T-helper 2 cell treated with Interferon-gamma antibody and Interleukin-4, amounts not matched to agents 5 μg/mL and 100 μg/mL, for 36 hours (primary cell): ENCODE measurements at places on chromosomes 2 and 18.

DNA sequence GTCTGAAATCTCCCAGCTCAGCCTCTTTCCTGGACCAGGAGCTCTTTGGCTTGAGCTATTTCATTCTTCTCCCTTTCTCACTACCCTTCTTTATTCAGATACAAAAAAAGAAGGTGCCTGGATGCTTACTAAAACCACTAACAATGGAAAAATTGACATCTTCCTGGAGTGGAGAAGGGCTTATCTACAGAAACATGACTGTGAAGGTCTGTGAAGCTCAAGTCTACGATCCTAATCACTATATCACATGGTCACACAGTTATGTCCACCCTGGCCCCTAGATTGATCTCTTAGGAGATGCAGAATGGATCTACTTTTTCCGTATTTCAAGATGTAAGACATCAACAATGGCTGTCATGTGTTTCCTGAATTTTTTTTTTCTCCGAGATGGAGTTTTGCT is 5.7 kb upstream of the KRCC1 start:
- no peak for DNase-seq

DNA sequence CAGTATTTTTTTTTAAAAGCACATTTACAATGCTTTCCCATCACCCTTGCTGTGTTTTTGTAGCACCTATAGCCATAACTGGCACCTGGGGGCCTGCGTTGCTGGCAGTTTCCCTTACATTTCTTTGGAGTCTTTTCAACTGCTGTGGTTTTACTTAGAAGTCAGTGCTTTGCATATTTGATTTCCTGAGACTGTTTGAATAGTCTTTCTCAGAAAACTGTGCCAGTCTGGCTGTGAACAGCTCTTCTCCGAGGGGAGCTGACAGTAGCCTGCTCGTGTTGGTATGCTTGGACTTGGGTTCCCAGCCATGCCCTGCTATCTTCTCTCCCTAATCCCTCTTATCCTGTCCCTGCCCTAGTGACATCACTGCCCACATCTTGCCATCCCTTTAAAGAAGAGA is 81.5 kb downstream of the DPP4 start:
- DNase-seq, result peak; percentile 61

GRCh38 chr18:57242285-57242684 is 95.4 kb downstream of the BOD1L2 start:
- DNase-seq, result no peak

DNA sequence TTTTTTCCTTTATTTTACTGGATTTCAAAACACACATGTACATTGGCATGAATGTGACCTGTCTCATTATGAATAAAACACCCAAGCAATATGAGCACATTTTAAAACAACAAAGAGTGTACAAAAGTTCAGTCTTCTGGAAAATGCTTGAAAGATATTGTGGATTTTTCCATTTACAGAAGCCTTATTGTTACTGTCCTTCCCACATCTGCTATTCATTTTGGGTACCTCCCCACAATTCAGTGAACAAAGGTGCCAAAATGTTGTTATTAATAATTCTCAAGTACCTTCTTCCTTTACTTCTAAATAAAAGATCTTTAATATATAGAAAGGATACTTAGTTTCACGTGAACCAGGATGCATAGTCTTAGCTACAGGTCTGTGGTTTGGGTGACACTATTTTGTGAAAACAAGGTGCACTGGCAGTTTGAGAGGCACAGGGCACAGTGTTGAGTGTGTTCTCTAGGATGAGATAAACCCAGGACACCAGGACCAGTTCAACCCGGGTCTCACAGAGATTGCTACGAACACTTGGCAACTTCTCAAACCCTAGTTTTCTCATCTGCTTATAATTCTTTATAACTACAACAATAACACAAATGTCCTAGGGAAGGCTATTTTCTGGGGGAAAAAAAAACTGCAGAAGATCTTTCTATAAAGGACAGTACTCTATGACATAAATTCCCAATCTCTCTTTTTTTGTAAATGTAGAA is 84.5 kb upstream of the GALNT5 start:
- DNase-seq, result no peak

DNA sequence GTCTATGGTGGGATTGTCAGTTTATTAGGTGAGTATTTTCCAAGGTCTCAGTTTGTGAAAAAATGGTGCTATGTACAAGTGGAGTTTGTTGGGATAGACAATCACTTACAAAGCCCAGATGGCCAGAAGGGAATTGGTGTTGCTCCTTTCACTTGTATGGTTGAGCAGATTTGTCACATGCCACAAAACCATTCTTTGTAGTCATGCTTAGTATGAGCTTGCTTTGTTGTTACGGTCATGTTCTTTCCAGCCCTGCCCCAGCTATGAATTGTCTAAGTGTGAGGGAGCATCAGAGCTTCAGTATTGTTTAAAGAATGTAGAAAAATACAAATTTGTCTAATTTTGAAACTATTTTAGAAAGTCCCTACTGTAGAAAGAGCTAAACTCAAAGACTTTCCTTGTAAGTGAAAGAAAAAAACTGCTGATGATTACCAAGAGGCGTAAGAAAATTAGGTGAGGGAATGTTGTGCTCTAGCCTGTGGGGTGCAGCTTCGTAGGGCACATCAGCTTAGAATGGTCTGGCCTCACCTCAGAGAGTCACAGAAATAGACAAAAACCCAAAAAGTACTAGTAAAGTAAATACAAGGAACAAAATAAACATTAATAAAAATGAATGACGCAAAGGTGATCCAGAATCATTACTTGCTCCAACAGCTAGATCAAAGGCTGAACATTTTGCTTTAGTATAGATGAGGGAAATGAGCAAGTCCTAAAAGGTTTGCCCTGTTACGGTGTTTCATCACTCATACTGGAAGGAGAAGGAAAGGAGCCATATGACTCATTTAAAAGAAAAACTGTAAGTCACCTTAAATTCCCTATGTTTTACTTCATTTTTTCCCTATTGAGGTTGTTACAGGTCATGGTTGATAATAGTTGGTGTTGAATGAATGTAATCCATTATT is 9.2 kb downstream of the TGIF1 start:
- no peak for DNase-seq
